ENCODE measurements at places on chromosomes 11 and 22. TPM values are rescaled to one million over a fixed set of nuclear protein-coding genes. Genes with fewer than 3 reads are reported as not detected.

GRCh38 chr11:124863137-124863825 lies 2.0 kb upstream of the ROBO3 start:
- no peak for DNase-seq

DNA sequence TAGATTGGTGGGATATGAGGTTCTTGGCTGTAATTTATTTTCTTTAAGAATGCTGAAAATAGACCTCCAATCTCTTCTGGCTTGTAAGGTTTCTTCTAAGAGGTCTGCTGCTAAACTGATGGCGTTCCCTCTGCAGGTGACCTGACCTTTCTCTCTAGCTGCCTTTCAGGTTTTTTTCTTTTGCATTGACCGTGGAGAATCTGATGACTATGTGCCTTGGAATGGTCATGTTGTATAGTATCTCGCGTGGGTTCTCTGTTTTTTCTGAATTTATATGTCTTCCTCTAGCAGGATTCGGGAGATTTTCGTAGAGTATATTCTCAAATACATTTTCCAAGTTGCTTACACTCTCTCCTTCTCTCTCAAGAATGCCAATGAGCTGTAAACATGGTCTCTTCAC lies 122.2 kb downstream of the DDX10 start:
- DNase-seq: no peak

GRCh38 chr11:18706330-18707243 lies 8.0 kb downstream of the TMEM86A start:
- DNase-seq: peak; percentile 75

DNA sequence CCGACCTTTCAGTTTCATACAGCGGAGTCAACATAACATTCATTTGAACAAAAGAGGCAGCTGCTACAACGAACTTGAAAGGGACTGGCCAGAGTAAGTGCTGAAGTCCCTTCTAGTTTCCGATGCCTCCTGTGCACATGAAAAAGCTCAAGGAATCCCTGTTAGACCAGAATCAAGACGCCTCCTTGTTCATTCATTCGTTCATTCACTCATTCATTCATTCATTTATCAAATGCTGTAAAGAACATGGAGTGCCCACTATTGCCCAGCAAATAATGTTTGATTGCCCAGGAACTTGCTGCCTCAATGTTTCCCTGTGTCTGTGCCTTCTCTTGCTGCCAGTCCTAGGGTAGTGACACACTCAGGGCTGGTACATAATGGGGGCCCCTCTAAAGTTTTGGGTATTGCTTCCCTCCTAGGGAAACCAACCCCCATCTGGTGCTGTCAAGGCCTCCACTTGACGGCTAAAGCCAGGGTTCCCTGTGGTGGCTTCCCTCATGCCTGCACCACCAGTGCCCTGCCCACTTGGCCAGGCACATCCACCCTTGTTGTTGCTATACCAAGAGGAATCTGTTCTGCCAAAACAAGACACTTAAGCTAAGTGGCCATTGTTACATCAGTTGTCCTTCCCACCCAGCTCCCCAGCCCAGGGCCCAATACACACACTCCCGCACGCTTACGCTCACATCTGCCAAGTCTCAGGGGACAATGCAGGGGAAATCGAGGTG lies 3.8 kb downstream of the TMPRSS13 start:
- no peak for DNase-seq

PITPNM1 gene
- 28.6 TPM for polyA plus RNA-seq

XRCC6 gene
- 369 TPM for polyA plus RNA-seq
